ENCODE measurements at places on chromosomes 1 and 21.

- DNase-seq = no peak
Measured at GRCh38 chr1:241090798-241091197, 266.2 kb downstream of the RGS7 start.

GRCh38 chr1:3907621-3908165, 7.6 kb upstream of the C1orf174 start:
- no peak for DNase-seq

DNA sequence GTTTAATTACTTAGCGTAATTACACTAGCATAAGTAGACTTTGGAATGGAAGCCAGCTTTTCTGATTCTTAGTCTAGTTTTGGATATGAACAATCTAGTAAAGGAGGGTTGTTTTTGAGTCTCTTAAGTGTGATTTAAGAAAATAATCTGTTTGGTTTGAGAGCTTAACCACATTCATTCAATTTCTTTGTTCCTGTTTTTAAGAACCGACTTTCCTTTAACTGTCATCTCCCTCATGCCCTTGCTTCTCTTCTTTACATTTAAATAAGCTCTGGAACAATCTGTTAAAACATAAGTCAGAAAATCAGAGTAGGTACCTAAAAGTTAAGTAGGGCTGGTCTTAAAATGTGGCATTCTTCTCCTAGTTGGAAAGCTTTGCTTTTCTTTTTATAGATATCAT, 27.7 kb downstream of the CDC42 start:
- DNase-seq = no peak

GRCh38 chr1:165463978-165464377, 19.1 kb upstream of the RXRG start:
- DNase-seq = no peak

DNA sequence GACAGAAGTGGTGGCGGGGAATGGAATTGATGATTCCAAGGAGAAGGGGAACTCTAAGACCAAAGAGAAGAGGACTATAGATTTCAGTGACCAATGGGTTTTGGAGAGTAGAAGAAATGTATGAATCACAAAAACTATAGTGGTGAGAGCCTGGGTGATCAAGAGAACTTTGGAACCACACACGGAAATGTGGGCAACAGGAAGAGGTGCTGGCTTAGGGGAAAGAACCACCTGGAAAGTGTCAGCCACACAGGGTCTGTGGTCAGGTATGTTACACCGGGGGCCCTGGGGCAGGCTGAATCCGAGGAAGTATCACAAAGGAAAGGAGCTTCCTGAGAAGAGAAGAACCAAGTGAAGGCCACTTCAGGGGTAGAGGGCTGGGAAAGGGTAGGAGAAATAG, 11.5 kb upstream of the CHIA start:
- DNase-seq = no peak

- DNase-seq = no peak
Measured at GRCh38 chr1:154877370-154877974, 7.4 kb upstream of the KCNN3 start.

- no peak for DNase-seq
Measured at GRCh38 chr1:209485167-209485566, 98.3 kb upstream of the CAMK1G start.

- DNase-seq = no peak
Measured at GRCh38 chr1:116537040-116537831, 33.6 kb downstream of the CD58 start.

- DNase-seq = no peak
Measured at GRCh38 chr1:10575616-10576015, 100.9 kb downstream of the PEX14 start.

DNA sequence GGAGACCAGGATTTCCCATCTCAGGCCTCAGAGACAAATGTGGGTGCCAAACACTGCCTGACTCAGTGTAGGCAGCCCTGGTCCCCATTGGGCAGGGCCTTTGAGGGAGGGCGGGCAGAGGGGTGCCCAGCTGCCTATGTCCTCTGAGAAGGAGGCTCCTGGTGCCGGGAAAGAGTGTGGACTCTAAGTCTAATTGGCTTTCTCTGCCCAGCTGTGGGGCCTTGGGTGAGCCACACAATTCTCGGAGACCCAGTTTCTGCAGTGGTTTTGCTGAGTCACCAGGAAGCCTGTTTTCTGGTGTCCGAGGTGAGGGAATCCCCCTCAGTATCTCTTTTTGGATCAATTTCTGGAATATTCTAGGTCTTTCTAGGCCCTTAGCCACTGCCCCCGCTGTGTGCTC, 35.3 kb upstream of the ACTL8 start:
- DNase-seq = no peak

- DNase-seq = no peak
Measured at GRCh38 chr21:20739421-20739820, 258.8 kb upstream of the NCAM2 start.

DNA sequence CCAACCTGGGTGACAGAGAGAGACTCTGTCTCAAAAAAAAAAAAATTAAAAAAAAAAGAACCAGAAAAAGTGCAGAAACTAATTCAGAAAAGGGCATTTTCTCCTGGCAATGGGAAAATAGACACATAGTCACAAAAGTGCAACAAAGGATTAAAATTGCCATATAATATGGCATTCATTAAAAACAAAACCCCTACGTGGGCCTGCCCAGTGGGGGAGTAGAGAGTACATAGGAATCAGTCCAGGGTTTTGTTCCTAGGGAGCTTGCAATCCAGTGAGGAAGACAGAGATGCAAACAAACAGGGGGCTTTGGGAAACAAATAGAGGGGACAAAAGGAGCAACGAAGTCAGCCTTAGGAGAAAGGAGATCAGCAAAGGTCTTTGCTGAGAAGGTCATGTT, 4.5 kb upstream of the TRABD2B start:
- DNase-seq = no peak

DNA sequence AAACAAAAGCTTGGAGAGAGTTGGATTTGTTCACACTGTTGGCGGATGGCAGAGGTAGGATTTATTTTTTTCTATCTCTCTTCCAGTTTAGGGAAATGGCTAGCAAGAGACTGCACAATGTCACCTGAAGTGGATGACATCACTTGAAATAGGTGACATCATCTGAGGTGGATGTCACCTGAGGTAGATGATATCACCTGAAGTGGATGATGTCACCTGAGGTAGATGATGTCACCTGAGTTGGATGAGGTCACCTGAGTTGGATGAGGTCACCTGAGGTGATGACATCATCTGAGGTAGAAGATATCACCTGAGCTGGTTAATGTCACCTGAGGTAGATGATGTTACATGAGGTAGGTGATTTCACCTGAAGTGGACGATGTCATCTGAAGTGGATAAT, 413.4 kb downstream of the DSCAM start:
- no peak for DNase-seq

DNA sequence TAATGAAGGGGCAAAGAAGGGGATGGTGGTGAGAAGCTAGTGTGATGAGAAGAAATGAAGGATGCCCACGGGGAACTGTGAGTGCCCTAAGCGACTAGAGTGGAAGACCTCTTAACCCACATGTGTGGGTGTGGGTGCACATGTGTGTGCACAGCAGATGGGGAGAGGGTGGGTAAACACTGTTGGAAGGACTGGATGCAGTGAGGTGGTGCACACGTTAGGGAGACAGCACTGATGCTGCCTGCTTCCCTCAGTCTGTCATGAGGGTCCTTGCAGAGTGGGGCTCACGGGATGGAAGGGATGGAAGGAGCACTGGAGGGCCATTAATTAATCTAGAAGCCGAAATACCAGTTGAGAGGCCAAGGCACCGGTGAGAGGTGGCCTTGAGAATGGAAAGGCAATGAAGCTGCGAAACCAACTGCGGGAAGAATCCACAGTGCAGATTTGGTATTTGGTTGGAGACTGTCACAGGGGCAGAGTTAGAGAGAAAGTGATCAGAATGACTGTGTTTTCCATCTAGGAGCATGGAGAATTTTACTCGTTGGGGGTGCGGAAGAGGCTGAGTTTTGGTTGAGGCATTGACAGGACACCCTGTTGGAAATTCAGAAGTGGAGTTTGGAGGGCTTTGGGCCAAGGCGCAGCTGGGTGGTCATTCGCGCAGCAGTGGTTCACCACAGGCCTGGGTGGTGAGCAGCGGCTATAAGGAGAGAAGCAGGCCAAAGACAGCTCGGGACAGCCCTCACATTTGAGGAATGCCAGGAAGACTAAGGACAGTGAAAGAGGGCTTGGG, 15.8 kb downstream of the RCSD1 start:
- no peak for DNase-seq

DNA sequence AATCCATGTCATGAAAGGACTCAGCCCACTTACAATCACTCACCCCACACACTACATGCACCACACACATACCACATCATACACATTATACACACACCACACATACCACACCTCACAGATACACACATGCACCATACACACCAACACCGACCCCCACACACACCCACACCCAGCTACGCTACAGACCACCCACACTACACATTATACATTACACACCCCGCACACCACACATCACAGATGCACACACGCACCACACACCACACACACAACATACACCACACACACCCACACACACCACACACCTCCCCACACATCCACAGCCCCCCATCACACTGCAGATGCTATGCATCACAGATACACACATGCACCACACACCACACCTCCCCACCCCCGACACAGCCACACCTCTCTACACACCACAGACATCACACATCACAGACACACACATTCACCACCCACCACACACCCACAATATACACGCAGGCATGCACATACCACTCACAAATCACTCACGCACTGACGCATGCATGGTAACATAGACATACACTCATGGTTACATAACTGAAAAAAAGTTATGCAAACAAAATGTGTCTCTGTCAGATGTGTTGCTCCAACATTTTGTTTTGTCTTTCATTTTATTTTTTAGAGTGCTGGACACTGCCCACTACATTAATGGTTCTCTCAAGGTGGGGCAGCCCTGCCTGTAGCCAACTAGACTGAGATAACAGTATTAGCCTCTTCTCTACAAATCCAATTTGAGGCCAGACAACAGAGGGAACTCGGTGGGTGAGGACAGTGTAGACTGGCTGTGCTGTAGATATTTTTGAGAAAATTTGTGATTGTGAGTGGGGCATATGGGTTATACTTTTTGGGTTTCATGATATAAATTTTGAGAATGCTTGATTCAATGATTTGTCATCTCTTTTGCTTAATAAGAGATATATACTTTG, 15.2 kb upstream of the PGBD2 start:
- no peak for DNase-seq

GRCh38 chr1:219732814-219733491, 120.0 kb upstream of the ZC3H11B start:
- no peak for DNase-seq

DNA sequence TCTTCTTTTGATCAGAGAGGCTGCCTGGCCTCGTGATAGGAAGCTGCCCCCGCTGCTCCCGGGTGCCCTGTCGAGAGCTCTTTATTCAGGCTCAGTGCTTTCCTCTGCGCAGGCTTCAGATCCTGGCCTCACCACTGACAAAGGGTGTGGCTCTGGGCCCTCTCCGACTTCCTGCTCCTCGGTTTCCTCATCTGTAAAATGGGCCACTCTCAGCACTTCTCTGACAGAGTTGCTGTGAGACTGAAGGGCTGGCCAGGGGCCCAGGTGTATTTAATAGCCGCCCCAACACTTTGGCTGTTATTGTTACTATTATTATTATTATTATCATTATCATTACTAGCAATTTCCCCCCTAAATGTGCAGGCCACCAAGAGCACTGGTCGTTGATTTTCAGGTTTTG, 61.0 kb upstream of the EFHD2 start:
- no peak for DNase-seq

- no peak for DNase-seq
Measured at GRCh38 chr1:232435729-232436128, 194.2 kb downstream of the SIPA1L2 start.

DNA sequence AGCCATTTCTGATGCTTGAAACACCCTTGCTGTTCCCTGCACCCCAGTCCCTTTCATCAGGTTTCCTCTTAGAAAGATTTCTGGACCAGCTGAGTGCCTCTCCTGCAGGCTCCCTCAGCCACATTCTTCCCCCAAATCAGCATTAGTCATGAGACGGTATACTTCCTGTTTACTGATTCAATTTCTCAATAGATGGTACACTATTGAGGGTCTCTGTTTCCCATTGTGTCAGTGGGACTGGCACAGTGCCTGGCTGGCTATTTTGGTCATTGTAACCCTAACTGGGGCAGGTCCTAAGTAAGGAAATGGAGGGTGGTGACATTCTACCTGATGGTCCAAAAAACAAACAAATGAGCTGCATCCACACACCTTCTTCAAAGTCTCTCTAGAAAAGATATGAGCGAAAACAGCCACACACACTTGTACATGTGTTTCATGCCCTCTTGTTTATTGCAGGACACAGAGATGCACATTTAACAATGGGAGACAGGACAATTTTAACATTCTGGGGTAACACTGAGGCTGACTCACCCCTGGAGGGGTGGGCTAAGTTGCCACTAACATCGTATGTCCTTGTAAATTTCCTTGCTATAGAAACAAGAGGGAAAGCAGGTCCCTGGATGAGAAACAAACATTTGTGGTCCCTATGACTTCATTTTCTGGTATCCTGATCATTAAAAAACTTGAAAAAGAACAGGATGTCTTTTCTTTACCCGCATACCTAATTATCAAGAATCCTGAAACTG, 77.5 kb downstream of the RRAGC start:
- DNase-seq = no peak

DNA sequence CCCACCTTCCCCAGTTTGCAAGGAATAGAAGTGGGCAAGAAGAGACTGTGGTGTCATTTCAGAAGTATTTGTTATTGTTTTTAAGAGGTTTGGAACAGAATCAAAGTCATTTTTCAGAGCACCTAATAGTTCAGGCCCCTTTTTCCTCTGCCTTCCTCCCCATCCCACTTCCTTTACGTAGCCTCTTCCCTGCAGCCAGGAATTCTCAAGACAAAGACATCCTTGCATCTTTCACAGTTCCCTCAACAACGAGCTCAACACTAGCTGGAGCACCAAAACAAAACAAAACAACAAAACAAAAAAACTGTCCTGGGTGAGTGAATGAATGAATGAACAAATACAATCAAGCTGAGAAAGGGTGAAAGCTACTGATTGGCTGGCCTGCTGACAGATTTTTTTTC, 7.0 kb downstream of the PALMD start:
- no peak for DNase-seq

GRCh38 chr21:29649406-29649814, 290.4 kb downstream of the GRIK1 start:
- DNase-seq = no peak

DNA sequence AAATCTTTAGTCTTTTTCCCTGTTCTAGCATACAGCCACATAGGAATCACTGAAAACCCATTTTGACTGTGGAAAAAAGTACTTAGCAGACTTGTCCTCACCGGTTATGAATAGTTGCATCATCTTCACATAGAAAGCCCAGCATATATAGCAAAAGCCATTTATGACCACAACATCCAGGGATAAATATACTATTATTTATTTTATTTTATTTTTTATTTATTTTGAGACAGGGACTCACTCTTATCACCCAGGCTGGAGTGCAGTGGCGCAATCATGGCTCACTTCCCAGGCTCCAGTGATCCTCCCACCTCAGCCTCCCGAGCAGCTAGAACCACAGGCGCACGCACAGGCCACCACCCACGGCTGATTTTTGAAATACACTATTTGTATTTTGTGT, 175.3 kb downstream of the GALNT2 start:
- no peak for DNase-seq

Measured in iPS DF 6.9 (cell line).